SK-N-MC (cell line): ENCODE measurements at places on chromosomes 11 and 22.

- DNase-seq = no peak
Observed at GRCh38 chr11:4922304-4922703, 1.8 kb downstream of the OR51G1 start.

DNA sequence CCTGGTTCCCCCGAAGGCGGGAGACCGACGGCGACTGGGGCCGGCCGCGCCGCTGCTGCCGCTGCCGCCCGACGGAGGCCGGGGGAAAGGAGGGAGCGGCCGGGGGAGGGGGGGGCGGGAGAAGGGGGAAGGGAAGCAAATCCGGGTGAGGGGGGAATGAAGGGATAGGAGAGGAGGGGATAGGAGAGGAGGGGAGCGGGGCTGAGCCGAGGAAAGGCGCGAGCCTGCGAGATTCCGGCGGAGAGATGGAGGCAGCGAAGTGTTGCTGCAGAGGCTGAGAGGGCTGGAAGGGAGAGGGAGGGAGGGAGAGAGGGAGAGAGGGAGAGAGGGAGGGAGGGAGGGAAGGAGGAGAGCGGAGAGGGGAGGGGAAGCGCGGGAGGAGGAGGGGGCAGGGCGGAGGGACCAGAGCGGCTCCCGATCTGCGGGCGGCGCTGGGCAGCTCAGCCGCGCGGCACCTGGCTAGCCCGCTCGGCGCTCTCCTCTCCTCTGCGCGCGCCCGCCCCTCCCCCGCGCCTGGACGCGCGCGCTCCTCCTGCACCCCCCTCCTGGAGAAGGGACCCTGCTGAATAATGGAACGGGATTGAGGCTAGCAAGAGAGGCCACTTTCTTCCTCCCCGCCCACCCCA is 52.3 kb downstream of the SLC22A12 start:
- DNase-seq = no peak

DNA sequence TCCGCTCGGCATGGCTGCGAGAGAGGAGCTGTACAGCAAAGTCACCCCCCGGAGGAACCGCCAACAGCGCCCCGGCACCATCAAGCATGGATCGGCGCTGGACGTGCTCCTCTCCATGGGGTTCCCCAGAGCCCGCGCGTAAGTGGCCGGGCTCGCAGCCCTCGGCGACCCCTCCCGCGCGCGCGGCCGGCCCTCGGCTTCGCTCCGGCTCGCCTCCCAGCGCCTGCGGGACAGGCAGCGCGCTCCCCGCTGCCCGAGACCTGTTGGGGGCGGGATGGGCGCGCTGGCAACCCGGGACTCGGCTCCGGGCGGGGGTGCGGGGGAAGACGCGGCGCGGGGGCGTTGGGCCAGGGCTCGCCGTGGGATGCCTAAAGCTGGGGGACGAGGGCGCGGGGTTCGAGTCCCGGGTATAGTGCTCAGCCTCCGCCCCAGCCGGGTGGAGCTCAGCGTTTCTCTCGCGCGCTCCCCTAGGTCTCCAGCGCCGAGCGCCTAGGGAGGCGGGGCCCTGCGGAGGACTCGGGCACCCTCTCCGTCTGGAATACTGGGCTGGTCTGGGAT is 630 bp downstream of the UBASH3B start:
- DNase-seq = no peak

GRCh38 chr22:44837481-44837880 is 85.1 kb downstream of the ARHGAP8 start:
- no peak for DNase-seq

- no peak for DNase-seq
Observed at GRCh38 chr11:60085909-60086308, 2.6 kb upstream of the MS4A2 start.

DNA sequence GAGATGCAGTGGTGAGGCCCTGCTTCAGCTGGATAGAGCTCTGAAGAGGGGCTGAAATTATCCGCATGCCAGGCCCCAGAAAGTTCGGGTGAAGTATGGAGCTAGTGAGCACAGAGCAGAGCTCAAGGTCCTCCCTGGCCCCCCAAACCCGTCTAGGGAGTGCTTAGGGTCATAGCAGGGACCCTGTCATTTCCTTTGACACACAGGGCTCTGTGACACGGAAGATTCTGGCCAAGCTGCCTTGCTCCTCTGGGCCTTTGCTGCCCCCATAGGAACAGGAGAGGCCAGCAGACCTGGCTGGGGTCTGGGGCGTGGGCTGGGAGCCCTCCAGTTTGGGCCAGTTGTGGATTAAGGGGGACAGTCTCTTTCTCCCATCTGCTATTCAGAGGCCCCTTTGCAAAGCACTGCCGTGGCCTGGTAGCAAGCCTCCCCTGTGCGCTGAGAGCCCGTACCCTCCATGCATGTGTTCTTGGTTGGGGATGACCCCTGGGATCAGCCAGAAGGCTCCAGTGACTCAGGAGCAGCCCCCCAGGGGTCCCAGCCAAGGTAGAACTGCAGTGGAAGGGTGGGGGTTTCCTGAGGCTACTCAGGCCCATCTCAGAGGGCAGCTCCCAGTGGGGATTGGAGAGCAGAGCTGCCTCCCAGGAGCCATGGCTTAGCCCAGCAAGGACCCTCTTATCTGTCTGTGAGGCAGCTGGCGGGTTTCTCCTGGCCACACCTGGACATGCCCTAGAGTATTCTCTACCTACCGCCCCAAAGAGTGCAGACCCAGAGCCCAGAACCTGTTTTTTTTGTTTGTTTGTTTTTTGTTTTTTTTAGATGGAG is 42.3 kb downstream of the RNF141 start:
- no peak for DNase-seq

- no peak for DNase-seq
Observed at GRCh38 chr11:32947978-32948377, 55.4 kb downstream of the QSER1 start.

- DNase-seq = no peak
Observed at GRCh38 chr11:126246636-126247035, 22.1 kb downstream of the SRPRA start.

DNA sequence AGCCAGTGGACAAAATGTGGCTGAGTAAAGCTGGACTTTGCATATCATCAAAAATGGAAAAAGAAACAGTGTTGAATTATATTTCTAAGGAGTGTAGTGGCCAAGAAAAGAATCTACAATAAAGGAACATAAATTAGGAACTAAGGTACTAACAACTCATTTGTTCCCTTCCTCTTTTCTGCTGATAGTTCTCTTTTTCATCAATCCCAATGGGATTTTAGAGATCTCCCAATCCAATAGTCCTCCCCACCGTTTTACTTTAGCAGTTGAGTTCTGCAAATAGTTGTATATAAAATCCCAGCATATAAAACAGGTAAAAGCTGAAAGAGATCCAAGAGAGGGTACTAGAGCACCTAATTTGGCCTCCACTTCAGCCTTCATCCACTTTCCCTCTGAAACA is 2.0 kb downstream of the PRCP start:
- DNase-seq = no peak

GRCh38 chr11:89437317-89437716 is 53.9 kb downstream of the NOX4 start:
- no peak for DNase-seq

DNA sequence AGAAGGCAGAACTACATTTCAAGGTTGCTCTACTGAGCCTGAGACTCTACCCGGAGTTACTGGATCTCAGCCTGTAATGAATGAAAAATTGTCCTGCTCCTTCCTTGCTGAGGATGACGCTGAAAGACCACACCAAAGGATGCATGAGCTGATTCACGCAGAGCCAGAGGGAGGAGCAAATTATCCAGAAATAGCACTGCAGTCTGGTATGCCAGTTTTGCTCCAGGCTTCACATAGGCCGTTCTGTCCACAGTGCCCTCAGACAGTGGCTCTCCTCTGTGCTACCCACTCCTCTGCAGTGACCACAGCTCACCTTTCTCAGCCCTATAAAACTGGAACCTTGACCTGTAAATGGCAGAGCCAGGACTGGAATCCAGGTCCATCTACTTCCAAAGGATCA is 79.3 kb upstream of the GALNT18 start:
- no peak for DNase-seq

- no peak for DNase-seq
Observed at GRCh38 chr11:93133488-93134109, 64.2 kb downstream of the SLC36A4 start.

- DNase-seq = no peak
Observed at GRCh38 chr11:10350334-10350733, 45.5 kb downstream of the ADM start.

GRCh38 chr22:23688121-23688520 is 2.7 kb upstream of the RGL4 start:
- DNase-seq = no peak

DNA sequence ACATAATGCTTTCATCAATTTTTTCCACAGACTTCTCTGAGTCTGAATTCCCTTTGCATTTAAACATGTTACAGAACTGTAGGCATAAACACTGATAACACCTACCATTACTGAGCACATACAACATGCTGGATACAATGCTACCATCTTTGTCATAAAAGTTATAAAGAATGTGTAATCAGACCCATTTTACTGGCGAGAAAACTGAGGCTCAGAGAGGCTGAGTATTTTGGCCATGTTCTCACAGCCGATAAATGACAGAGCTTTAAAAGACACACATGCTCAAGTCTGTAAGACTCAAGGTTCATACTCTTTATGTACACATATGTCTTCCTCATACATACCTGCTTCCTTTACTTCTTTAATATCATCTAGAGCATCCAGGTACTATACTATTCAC is 2.6 kb downstream of the RRAS2 start:
- DNase-seq = no peak

DNA sequence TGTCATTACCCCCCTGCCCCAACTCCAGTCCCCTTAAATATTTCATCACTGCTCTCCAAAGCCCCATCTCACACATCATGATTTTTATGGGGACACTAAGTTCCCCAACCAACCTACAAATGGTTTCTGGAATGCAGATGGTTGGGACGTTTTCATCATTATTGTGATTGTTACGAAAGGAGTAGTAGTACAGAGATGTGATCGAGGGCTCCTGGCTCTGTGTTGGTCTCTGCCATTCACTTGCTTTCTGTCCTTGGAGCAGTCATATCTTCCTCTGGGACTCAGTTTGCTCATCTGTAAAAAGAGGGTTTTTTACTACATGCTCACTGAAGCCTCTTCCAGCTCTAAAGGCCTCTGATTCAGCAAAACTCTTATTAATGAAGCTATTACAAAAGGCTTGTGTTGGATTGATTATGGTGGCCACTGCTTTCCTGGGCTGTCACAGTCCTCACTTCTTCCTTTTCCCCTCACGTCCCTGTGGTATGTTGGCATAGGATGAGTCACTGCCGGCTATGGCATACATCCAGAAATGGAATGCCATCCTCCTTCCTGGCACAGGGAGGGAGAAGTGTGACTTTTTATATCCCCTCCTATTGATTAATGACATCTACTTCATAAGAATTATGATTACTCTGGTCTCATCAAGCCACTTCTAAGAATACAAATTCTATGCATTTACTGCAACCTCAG is 593.7 kb downstream of the METTL15 start:
- DNase-seq = no peak

GRCh38 chr11:107683807-107684206 is 28.0 kb downstream of the SLN start:
- DNase-seq = no peak

- no peak for DNase-seq
Observed at GRCh38 chr11:58905011-58905720, 34.1 kb upstream of the GLYATL1 start.

GRCh38 chr22:24108073-24108472 is 73.2 kb upstream of the SUSD2 start:
- DNase-seq = no peak

DNA sequence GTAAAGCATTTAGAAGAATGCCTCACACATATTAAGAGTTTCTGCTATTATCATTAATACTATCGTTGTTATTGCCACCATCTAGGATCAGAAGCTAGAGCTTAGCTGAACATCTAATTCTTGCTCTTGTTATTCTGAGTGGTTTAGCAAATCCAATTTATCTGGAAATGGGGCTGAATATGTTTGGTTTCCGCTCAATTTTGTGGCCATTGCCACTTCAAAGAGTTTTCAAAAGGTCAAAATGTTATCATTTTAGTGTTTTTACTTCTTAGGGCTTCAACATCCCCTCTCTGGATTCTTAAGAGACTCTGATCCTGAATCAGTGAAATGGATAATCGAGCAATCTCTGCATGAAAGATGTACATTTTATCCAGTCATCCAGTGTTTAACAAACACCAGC is 10.2 kb upstream of the PIK3IP1 start:
- no peak for DNase-seq

DNA sequence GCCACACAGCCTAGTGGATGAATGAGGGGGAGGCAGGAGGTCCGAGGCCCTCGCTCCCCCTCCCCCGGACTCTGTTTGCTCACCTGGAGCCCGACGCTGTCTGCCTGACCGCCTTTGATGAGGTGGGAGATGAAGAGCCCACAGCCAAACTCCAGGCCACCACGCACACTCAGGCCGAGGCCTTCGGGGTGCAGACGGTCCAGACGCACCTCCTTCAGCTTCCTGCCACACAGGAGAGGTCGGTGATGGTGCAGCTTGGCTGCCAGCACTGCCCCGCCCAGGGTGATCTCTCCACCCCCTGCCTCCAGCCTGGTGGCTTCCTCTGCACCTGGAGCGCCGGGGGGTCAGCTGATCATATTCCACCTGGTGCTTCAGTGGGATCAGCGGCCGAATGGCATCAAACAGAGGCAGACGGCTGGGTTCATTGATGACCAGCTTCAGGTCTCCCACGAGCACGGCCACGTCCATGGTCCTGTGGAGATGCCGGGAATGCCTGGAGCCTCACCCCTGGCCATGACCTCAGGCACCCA is 13.1 kb downstream of the USH1C start:
- DNase-seq = no peak

GRCh38 chr11:45169310-45170072 is 23.1 kb downstream of the PRDM11 start:
- DNase-seq = no peak

GRCh38 chr11:95404370-95404769 is 173.4 kb upstream of the SESN3 start:
- no peak for DNase-seq

DNA sequence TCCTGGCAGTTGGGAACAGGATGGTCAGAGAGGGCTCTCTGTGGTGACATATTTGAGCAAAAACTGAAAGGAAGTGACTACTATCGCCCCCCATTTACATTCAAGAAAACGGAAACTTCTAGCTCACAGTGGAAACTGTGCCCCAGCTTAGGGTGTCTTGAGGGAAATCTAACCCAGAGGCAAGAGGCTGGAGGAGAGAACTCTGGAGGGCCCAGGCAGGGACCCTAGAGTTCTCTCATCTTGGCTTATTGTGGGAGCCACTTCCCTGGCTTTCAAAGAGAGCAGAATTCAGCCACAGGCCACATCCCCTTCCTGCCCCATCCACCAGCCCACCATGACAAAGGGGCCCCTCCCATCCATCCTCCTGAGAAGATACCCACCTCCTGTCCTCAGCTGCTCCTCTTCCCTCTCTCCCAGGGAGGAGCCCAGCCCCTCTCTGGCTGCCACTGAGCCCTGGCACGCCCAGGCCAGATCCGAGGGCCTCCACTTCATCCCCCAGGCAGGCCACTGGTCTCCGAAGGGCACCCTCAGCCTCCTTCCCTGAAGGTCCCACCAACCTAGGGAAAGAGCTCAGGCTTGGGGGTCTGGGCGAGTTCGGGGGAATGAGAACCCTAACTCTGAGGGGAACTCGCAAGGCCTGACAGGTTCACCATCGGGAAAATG is 1.6 kb upstream of the TMPRSS13 start:
- DNase-seq = no peak

DNA sequence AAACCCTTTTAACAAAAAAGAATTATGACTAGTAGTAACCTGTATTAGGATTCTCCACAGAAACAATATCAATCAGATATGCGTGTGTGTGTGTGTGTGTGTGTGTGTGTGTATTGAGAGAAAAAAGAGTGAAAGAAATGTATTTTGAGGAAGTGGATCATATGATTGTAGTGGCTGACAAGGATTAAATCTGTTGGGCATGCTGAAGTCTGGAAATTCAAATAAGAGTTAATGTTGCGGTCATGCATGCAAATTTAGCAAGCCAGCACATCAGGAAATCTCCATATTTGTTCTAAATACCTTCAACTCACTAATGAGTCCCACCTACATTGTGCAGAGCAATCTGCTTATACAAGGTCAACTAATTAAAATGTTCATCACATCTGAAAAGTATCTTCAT is 46.8 kb upstream of the IGLL5 start:
- DNase-seq = no peak
